ENCODE measurements at places on chromosomes 4 and X. TPM values are rescaled to one million over a fixed set of nuclear protein-coding genes. Genes with fewer than 3 reads are reported as not detected.

KLHL4 gene
- not detected for total RNA-seq

HAND2 gene
- total RNA-seq, result not detected

CLDN22 gene
- total RNA-seq, result not detected

OPHN1 gene
- total RNA-seq, result 4.6 TPM

POF1B gene
- 28.6 TPM for total RNA-seq

NSUN7 gene
- 19.6 TPM for total RNA-seq

MTCP1 gene
- 11.3 TPM for total RNA-seq

LGI2 gene
- 8.3 TPM for total RNA-seq

CYLC1 gene
- not detected for total RNA-seq

GAGE2A gene
- not detected for total RNA-seq

CSAG2 gene
- not detected for total RNA-seq

SSX3 gene
- not detected for total RNA-seq

MAGEA9B gene
- not detected for total RNA-seq

NDST3 gene
- total RNA-seq, result not detected

SMR3B gene
- not detected for total RNA-seq

CPE gene
- 4.6 TPM for total RNA-seq

CYSLTR1 gene
- not detected for total RNA-seq

SMIM31 gene
- not detected for total RNA-seq

DTHD1 gene
- total RNA-seq, result not detected

MAGEE2 gene
- not detected for total RNA-seq

PGRMC2 gene
- 73.1 TPM for total RNA-seq

ASMT gene
- not detected for total RNA-seq

CXCL5 gene
- total RNA-seq, result 0.21 TPM

ZNF732 gene
- total RNA-seq, result not detected

USP53 gene
- total RNA-seq, result 45.3 TPM

ETDA gene
- not detected for total RNA-seq

HS6ST2 gene
- total RNA-seq, result 33.7 TPM

SORBS2 gene
- 47.7 TPM for total RNA-seq

TGIF2LX gene
- not detected for total RNA-seq

KLB gene
- total RNA-seq, result 2.2 TPM

GPR101 gene
- not detected for total RNA-seq

TBC1D9 gene
- 13.6 TPM for total RNA-seq

TLR6 gene
- total RNA-seq, result not detected

UGT8 gene
- 14.8 TPM for total RNA-seq

CD38 gene
- total RNA-seq, result not detected

GNRHR gene
- total RNA-seq, result not detected

CXCL9 gene
- not detected for total RNA-seq

RHOXF1 gene
- not detected for total RNA-seq

F9 gene
- not detected for total RNA-seq

CT47B1 gene
- not detected for total RNA-seq

SPRY1 gene
- 23.2 TPM for total RNA-seq

ZNF157 gene
- total RNA-seq, result not detected

EMCN gene
- not detected for total RNA-seq

All from Caco-2 (cell line).